ENCODE measurements at places on chromosomes 16 and 17. TPM values are rescaled to one million over a fixed set of nuclear protein-coding genes. Genes with fewer than 3 reads are reported as not detected.

DNA sequence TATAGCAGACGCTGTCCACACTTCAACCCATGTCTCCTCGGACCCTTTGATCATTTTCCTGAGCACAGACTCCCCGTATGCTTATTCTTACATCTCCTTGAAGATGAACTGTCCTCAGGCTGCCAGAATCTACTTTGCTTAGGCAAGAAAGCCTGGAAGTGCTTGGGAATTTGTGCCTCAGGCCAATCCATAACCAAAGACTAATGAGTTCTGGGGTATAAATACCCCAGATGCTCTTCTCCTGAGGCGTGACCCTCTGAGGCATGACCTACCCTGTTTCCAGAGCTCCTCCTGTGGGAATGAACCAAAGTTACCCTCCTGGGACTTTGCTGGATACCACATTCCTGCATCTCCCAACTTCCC is 10.1 kb upstream of the TEKT3 start:
- no peaks in the 10 kb centered on the region for H3K36me3 ChIP-seq
- peaks cover 32% of the 10 kb centered on the region for H3K27me3 ChIP-seq
- H3K4me1 ChIP-seq, result no peaks in the 10 kb centered on the region
- H3K27ac ChIP-seq, result no peak overlapping the region
- no peak for DNase-seq

Gene WNT9B
- total RNA-seq, result not detected

Gene GDPD3
- total RNA-seq, result 4.9 TPM

Gene PIK3R5
- total RNA-seq, result 34.2 TPM

DNA sequence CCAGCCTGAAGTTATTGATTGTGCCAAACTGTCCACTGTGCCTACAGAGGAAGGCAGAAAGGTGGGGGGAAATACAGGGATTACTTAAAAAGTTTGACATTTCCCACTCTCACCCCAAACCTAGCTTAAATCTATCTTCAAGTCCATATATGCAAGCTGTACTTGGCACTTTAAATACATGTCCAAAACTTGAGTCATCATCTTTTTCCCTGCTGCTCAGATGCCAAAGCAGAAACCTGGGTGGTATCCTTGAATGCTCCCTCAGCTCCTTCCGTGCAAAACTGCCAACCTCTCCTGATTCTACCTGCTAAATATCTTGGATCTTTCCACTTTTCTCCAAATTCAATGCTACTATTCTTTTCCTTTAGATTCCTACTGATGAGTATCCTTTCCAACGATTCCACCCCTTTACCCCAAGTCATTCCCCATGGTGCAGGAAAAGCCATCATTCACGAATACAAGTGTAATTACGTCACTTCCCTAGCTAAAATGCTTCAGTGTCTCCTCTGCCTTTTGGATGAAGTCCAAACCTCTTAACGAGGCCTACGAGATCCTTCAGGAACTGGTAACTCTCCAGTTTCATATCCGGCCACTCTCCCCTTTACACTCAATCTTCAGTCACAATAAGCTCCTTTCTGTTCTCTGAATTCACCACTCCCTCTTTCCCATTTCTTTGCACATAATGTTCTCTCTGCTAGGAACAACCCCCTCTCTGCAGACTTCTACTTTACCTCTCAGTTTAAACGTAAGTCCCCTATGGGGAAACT is 9.3 kb downstream of the BECN1 start:
- peaks cover 86% of the 10 kb centered on the region for H3K36me3 ChIP-seq
- no peaks in the 10 kb centered on the region for H3K27me3 ChIP-seq
- no peak overlapping the region for H3K4me3 ChIP-seq
- no peak for DNase-seq

Gene FN3K
- total RNA-seq, result 0.44 TPM

Gene SLFN12
- 9.0 TPM for total RNA-seq

Gene SYCE1L
- total RNA-seq, result 5.1 TPM

Gene SLC5A11
- total RNA-seq, result 0.22 TPM

DNA sequence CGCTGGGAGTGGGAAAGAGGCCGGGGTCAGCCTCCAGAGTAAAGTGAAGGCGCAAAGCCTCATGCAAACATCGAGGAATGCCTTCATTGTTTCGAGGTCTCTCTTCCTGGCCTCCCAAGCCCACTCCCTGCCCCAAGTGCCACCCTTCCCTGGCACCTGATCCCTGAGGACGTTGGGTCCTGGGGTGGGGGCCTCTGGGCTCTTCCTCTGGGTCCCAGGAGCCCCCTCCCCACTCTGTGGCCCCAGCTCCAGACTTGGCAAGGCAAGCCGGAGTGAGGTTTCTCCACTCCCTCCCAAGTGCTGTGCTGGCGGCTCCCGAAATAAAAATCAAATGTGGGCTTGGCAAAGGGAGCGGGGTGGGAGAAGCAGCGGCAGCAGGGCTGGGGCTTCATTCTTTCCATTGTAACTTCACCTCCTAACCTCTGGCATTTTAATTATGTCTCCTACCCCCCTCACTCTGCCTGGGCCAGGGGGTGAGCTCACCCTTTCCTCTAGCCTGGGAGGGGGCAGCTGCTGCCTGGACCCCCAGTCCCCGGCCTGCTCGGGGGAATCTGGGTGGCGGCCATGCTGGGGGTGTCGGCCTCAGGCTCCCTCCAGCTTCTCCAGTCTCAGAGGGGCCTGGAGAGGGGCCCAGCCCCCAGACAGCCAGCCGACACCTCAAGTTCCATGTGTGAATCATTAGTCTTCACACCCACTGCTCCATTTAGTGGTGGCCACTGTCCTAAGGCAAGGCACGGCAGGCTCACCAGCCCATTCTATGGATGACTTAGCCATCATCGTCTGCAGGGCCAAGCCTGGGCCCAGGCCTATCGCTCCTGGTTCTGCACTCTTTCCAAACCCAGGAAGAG is 14.6 kb upstream of the TMEM92 start:
- H3K4me1 ChIP-seq, result no peaks in the 10 kb centered on the region
- peaks cover 31% of the 10 kb centered on the region for H3K27me3 ChIP-seq
- no peak overlapping the region for H3K27ac ChIP-seq
- H3K36me3 ChIP-seq, result no peaks in the 10 kb centered on the region
- DNase-seq, result no peak

- no peak for DNase-seq
- H3K36me3 ChIP-seq, result no peaks in the 10 kb centered on the region
- no peaks in the 10 kb centered on the region for H3K4me1 ChIP-seq
- no peak overlapping the region for H3K4me3 ChIP-seq
These were observed 174.1 kb upstream of the MPHOSPH6 start for GRCh38 chr16:82344157-82344556.

- H3K27ac ChIP-seq, result no peak overlapping the region
- peaks cover 4% of the 10 kb centered on the region for H3K27me3 ChIP-seq
- H3K36me3 ChIP-seq, result no peaks in the 10 kb centered on the region
- H3K4me1 ChIP-seq, result peaks cover 23% of the 10 kb centered on the region
- peak overlapping the region; percentile 33 for H3K4me3 ChIP-seq
These were observed 2.4 kb upstream of the SDK2 start for GRCh38 chr17:73646409-73647300.
